ENCODE measurements at places on chromosomes 16 and 17. TPM values are rescaled to one million over a fixed set of nuclear protein-coding genes. Genes with fewer than 3 reads are reported as not detected.

DNA sequence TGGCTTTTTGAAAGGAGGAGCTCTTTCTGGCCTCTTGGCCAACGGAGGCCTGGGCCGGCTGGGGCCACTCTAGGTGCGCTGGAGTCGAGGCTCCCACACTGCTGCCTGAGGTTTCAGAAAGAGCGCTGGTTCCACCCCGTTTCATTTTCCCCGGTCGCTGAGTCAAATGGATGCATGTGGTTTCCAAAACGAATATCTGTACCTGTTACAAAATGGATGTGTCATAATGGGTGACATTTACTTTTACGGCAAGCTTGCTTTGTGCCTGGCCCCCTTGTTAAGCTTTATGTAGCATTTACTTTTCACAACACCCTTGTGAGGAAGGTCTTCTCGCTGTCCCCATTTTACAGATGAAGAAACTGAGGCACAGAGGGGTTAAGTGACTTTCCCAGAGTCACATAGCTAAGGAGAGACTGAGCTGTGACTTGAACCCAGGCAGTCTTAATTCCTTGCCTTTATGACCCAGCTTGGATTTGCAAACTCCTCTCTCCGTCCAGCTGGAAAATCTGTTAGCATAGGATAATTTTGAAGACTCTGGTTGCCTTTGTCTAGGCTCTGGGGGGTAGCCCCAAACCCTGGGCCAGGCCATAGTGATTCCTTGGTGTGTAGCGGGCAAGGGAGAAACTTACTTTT is 10.6 kb downstream of the KSR1 start:
- DNase-seq: no peak

- peak; percentile 65 for DNase-seq
Measured at GRCh38 chr16:56964243-56965148, 2.7 kb downstream of the CETP start.

GRCh38 chr16:75695708-75696107 is 5.6 kb downstream of the DUXB start:
- DNase-seq: no peak

GRCh38 chr16:3642397-3643094 is 11.9 kb upstream of the DNASE1 start:
- DNase-seq: no peak

DNA sequence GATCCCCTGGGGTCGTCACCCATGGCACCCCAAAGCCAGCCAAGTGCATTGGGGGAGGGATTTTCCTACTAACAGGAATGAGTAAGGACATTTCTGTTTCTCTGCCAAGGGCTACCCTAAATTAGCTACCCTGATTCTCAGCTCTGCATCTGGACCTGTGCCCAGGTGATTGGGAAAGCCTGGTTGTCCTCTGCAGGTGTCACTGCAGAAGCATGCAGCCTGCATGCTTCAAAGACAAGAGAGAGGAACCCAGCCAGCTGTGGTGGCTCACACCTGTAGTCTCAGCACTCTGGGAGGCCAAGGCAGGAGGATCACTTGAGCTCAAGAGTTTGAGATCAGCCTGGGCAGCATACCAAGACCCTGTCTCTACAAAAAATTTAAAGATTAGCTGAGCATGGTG is 19.6 kb downstream of the BEAN1 start:
- DNase-seq: no peak

- no peak for DNase-seq
Measured at GRCh38 chr17:49516180-49516579, 21.1 kb downstream of the NGFR start.

DNA sequence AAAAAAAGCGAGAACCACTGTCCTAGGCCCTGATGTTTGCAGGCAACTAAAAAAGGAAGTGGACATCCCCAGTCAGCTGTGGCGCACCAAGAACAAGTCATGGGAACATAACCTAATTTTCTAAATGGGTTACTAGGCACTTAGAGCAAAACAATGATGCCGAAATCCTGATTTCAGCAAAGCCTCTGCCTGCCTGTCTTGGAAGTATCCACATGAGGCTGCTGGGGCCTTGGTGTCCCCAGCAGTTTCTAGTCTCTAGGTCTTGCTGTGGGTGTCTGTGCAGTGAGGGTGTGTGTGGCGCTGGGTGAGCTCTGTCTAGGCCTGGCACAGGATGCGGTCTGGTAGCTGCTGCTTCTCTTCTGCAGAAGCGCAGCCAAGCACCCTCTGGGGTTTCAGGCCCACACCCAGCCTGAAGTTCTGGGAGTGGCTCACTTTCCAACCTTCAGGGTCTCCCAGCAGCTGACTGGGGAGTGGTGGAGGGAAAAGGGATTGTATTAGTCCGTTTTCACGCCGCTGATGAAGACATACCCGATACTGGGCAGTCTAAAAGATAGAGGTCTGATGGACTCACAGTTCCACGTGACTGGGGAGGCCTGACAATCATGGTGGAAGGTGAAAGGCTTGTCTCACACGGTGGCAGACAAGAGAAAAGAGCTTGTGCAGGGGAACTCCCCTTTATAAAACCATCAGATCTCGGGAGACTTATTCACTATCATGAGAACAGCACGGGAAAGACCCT is 21.1 kb downstream of the STH start:
- no peak for DNase-seq

DNA sequence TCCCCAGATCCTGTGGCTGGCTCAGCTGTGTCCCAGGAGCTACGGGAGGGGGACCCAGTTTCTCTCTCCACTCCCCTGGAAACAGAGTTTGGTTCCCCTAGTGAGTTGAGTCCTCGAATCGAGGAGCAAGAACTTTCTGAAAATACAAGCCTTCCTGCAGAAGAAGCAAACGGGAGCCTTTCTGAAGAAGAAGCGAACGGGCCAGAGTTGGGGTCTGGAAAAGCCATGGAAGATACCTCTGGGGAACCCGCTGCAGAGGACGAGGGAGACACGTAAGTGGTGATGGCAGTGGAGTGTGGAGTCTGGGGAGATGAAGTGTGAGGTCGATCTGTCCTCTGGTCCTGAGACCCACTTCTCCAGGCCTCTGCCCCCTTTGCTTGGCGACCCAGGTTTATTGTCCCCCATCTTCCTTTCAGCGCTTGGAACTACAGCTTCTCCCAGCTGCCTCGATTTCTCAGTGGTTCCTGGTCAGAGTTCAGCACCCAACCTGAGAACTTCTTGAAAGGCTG is 585 bp downstream of the WRAP53 start:
- DNase-seq: no peak

- DNase-seq: no peak
Measured at GRCh38 chr17:30219833-30220232, 15.7 kb downstream of the SLC6A4 start.

- no peak for DNase-seq
Measured at GRCh38 chr17:30519166-30519565, 42.0 kb downstream of the GOSR1 start.

- no peak for DNase-seq
Measured at GRCh38 chr16:88387941-88388627, 5.3 kb downstream of the ZNF469 start.

DNA sequence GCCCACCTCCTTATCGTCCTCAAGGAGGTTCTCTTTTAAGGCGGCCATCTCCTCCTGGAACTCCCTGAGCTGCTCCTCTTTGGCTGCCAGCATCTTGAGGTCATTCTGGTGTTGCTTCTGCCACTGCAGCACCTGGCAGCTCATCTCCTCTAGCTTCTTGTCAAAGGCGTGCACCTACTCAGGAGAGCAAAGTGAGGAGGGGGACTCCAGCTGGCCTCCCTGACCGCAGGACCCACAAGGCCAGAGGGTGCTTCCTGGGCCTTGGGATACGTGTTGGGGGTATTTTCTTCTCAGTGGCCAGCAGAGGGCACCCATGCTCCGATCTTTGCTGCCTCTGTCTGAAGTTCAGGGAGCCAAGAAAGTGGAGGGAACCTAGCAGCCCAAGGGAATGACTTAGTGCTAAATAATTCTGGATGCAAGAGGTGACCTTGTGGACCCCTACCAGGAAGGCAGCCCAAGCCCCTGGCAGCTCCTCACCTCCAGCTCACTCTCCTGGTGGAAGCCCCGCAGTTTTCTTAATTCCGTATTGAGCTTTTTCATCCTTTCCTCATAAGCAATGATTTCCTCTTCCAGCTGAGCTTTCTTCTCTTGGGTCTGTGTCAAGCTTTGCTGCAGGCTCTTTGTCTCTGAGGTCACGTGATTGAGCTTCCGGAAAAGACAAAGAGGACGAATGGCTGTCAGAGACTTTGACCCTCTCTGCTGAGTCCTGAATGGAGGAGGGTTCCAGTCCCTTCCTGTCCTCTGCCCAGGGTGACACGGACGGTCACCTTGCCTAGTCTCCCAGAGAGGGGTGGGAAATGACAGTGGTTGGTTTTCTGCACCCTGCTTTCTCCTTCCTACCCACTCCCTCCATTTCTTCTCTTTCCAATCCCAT is 31.4 kb downstream of the DHX38 start:
- DNase-seq: peak; percentile 34

DNA sequence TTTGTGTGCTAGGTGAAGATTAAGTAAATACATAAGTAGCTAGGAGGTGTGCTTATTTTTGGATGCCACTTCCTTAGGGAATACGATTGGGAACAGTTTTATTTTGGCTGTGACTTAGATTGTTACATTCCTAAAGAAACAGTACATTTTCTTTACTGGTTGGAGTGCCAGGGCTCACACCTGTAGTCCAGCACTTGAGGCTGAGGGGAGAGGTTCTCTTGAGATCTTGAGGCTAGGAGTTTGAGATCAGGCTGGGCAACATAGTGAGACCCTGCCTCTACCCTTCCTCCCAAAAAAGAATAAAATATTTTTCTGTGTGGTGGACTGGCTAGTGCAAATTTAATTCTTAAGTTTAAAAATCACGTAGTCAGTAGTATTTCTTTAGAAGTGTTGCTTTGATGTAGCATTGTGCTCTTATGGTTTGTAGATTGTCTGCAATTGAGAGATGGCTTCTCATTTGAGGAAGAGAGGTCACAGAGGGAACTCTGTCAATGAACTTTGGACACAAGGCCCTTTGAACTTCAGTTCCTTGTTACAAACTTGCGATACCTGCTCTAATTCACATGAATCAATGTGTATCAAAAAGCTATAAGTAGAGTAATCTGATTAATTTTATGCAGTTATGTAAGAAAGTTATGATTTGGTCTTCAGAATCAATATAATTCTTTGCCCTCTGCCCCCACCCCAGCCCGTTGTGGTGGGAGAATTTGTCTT is 7.1 kb downstream of the HAPSTR1 start:
- no peak for DNase-seq

DNA sequence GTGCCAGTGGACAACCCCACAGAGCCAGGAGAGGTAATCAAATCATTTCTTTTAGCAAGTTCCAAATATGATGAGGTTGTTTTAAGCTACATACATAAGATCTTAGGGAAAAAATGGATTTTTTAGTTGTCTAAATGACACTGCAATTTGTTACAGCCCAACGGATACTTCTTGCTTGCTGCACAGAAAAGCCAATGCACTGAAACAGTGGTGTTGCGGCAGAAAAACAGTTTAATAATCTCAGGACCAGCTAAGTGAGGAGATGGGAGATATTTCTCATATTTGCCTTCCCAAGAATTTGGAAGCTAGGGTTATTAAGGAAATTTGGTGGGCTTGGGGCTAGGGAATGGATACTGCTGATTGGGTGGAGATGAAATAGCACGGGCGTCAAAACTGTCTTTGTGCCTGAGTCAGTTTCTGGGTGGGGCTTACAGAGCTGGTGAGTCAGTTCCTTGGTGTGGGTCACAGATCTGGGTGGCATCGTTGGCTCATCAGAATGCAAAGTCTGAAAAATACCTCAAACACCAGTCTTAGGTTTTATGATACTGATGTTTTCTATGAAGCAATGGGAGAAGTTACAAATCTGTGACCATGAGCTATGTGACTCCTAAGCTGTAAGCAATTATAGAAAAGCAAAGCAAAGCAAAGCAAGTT is 255.4 kb downstream of the IRX3 start:
- no peak for DNase-seq

DNA sequence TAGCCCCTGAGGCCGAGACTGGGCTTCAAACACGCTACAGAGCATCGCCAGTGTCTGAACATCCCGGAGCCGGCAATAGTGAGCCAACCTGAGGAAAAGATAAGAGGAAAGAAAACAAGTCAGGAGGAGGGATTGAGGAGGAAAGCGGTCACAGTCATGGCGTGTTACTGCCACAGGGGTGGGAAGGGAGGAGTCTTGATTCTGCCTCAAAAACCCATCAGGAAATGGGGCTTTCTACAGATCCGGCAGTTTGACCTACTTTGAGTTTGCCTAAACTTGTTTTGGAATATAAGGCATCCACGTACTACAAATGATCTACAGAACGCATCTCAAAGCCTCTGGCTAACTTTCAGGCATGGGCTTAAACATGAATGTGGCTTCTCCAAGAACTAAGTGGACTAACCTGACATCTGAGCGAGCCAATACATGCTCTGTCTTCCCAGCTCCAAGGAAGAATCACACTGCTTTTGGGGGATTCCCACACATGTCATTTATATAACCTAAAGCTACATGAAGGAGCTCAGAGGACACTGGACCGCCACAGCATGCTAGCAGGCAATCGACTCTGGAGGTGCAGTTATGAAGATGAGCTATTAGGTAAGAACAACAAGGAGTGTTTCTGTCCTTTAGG is 96.6 kb downstream of the WDR59 start:
- DNase-seq: no peak

- DNase-seq: no peak
Measured at GRCh38 chr16:84367750-84368307, 509 bp upstream of the ATP2C2 start.

GRCh38 chr16:426115-426905 is 861 bp downstream of the RAB11FIP3 start:
- DNase-seq: no peak

GRCh38 chr17:71247441-71248015 is 873.3 kb upstream of the SOX9 start:
- no peak for DNase-seq

GRCh38 chr16:30997725-30998711 is 12.4 kb downstream of the STX1B start:
- DNase-seq: peak; percentile 55

DNA sequence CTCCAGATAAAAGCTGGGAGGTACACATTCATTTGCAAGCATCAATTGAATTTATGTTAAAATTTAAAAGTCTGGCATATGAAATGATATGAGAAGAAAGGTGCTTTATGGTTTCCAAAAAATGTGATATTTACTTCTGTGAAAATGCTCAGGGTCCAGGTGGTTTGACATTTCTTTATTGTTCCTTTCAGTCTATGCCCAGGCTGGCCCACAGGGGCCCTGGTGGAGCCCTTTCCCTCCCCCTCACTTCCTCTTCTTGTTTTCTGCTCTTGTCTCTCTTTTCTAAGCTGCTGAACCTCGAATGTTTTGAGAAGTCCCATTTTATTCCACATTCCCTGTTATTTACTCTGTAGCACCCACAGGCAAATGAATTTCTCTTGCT is 127.8 kb downstream of the HS3ST3B1 start:
- DNase-seq: no peak

Gene OTOA
- polyA plus RNA-seq: not detected

Gene OSBPL7
- 5.3 TPM for polyA plus RNA-seq

Gene CA4
- not detected for polyA plus RNA-seq

Gene WFIKKN1
- polyA plus RNA-seq: not detected

Gene LPO
- polyA plus RNA-seq: not detected

Gene RNF222
- not detected for polyA plus RNA-seq

Gene WNT9B
- polyA plus RNA-seq: not detected

Gene BCAR1
- polyA plus RNA-seq: 16.1 TPM

Gene HS3ST4
- not detected for polyA plus RNA-seq
